ENCODE measurements at places on chromosomes 2 and 18. TPM values are rescaled to one million over a fixed set of nuclear protein-coding genes. Genes with fewer than 3 reads are reported as not detected.

DNA sequence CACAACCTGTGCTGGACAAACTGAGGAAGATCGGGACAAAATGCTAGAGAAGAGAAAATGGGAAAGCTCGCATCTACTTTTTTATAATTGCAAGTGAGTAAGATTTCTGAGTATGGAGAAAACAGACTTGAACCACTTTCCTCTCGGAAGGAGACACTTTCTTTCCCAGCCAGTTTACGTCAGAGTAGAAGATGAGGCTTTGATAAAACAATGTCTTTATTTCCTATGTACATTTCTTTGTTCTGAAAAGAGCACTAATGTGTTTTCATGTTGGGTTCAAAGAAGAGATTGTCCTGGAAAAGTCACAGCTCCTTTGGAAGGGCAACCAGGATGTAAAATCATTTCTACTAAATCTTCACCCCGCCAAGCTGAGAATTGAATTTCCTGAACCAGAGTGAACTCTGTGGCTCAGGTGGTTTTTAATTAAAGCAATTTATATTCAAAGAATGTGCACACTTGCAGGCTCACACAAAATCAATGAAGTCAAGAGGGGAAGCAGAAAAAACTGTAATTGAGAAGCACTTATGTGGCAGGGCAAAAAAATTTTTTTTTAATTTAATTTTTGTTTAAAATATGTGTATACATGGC, 23.4 kb upstream of the ITGA6 start:
- DNase-seq: no peak

DNA sequence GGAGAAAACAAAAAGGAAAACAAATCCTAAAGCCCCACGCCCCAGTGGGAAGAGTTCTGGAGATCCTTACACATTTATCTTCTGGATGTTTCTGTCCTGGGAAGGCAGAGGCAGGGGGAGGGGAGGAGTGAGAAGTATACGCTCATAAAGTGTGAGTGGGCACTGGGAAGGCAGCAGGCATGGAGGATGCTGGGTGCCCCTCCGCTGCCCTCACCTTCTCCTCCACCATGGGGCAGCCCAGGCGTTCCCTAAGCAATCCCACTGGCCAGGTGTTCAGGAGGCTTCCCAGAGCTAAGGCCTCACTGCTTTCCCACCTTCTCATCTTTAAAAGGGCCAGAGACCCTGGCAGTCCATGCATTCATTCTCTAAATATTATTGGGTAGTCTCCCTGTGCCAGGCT, 112.0 kb upstream of the SMAD2 start:
- DNase-seq: no peak

DNA sequence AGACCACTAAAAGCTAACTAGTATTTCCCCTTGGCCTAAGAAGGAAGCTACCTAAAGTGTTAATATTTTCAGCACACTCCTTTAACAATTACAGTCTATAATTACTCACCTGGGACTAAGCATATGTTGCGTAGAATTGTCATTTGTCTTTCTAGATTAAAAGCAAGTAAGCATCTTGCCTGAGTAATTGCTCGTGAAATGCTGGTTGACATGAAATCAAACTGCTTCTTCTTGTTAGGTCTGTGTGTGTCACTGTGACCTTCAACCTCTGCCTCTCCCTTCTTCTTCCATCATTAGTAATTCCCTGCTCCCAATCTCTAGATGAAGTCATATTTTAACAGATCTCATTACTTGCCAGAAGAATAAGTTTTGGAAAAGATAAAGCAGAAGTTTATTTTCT, 212.2 kb downstream of the XIRP2 start:
- DNase-seq: no peak

DNA sequence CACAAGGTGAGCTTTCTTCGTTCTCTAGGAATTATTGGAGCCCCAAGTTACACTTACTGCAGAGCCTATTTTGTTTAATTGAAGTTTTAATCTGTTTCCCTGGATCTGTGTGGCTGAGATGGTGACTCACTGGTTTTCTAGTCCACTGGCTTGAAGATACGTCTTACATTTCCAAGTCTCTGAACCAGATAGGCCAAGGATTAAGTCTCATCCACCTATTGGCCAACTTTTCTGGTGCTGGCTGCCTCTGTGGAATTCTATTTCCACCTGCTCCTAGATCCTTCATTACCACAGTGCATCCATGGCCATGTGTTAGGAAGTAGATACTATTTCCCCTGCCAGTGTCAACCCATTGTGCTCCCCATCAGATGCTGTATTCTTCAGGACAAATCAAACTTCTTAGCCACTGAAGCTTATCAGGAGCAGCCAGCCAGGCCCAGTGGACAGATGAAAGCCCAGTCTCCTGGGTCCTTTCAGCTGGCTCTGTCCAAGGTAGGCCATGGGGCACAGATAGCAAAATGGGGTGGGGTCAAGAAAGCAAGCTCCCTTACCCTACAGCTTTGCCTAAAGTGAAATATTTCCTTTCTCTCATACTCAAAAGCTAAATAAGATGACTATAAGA, 198.8 kb upstream of the TCF4 start:
- DNase-seq: no peak

GRCh38 chr18:60232541-60232940, 140.0 kb downstream of the MC4R start:
- no peak for DNase-seq

- DNase-seq: no peak
Measured at GRCh38 chr2:40886100-40886499, 434.2 kb upstream of the SLC8A1 start.

DNA sequence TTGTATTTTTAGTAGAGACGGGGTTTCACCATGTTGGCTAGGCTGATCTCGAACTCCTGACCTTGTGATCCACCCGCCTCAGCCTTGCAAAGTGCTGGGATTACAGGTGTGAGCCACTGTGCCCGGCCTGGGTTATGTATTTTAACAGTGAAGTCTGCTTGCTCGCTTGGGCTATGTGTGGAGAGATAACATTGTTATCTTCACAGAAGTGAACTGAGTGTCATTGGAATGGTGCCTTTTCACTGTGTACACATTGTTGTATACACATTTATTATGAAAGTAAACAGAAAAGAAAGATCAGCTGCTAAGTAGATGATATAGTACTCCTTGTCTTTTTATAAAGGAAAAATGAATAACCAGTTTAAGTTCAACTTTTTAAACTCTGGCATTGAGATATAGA, 30.4 kb downstream of the RNF138 start:
- no peak for DNase-seq

GRCh38 chr2:239190361-239190760, 210.5 kb downstream of the HDAC4 start:
- no peak for DNase-seq

GRCh38 chr2:4269885-4270284, 566.5 kb downstream of the DCDC2C start:
- no peak for DNase-seq

- DNase-seq: no peak
Measured at GRCh38 chr2:72583376-72583775, 242.5 kb downstream of the EXOC6B start.

DNA sequence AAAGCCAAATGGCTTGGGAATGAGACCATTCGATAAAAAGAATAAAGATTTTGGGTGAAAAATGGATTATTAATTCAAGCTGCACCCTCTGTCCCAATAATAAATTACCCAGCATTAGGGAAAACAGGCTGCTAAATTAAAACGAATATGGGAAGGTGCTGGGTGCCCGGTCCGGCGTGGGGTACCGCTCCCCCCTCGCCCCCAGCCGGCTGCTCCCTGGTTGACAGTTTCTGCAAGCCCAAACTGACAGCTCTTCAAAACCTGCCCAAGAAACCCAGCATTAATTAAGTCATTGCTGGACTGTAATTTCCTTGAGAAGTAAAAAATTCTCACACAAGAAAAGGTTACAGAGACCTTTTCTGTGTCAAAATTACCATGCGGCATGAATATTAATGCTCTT, 98.6 kb downstream of the PTGR3 start:
- DNase-seq: peak; percentile 3

DNA sequence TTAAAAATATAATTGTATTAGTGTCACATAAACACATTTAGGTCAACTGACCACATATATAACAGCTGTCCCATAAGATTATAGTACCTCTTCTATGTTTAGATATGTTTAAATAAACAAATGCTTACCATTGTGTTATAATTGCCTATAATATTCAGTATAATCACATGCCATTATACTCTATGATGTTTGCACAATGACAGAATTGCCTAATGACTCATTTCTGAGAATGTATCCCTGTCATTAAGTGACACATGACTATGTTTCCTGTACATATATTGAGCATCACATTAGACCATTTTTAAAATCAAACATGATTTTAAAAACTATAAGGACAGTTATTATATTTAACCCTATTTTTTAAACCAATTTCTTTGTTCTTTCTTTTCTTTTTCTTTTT, 89.8 kb downstream of the HS6ST1 start:
- no peak for DNase-seq

FAM228B gene
- 47.1 TPM for polyA plus RNA-seq

POTEJ gene
- 6.0 TPM for polyA plus RNA-seq

FMNL2 gene
- polyA plus RNA-seq: 15.4 TPM

AQP12B gene
- not detected for polyA plus RNA-seq

TRABD2A gene
- polyA plus RNA-seq: 82.5 TPM

MYOM1 gene
- polyA plus RNA-seq: 16.9 TPM
